Brain pericyte (primary cell): ENCODE measurements at places on chromosomes 1 and 21.

DNA sequence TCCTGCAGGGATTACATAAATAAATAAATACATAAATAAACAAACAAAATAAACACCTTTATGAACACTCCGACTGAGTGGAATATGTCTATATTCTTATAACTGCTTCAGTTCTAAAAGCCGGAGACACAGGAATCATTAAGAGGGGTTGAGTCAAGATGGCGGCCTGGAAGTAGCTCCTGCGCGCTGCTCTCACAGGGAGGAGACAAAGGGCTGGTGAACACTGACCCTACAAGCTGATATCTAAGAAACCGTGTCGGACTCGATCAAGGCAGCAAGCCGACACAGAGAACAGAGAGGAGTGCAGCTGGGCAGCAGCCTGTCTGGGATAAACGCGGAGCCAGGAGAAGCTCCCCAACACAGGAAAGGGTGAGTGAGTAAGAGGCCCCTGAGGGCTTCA is 1098.6 kb upstream of the NCAM2 start:
- no peak for DNase-seq

- no peak for DNase-seq
Measured at GRCh38 chr1:66682106-66682505, 70.2 kb upstream of the DYNLT5 start.

DNA sequence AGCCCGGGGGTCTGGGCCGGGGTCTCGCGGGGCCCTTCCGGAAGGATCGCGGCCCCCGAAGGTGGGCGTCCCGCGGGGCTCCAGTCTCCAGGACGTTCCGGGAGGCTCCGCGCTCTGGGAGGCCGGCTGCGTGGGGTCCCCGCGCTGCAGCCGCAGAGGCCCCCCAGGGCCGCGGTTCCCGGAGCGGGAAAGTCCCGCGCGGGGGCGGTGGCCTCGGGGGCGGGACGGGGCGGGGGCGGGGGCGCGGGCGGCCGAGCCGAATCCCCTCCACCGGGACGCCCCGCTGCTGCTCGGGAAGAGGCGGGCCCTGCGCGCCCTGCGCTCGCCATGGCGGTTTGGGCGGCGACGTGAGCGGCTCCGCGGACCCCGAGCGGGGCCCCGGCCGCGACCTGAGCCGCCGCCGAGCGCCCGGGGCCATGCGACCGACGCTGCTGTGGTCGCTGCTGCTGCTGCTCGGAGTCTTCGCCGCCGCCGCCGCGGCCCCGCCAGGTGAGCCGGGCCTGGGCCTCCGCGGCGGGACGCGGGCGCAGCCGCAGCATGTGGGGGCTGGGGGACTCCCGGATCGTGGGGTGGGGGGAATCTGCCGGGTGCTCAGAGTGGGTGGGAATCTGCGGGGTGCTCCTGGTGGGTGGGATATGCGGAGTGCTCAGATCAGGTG is at the start of gene IFNGR2:
TSS of gene IFNGR2 (plus strand) at position 286 of the 658 bp plus-strand sequence. CDS start at position 417, 131 bp downstream.
- no peak for DNase-seq

DNA sequence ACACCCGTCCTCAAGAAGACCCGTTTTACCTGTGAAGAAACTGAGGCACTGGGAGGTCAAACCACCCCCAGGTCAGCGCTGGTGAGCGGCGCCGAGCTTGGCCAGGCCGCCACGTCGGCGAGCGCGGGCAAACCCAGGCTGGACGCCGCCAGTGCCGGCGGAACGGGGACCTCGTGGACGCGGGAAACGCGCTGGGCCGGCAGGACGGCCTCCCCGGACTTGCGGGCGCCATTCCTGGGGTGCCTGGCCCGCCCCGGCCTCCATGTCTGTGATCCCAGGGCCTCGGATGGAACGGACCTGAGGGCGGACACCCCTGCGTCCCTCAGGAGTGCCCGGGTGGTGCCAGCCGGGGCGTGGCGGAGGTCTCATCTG is 764 bp upstream of the SUMO3 start:
- no peak for DNase-seq

DNA sequence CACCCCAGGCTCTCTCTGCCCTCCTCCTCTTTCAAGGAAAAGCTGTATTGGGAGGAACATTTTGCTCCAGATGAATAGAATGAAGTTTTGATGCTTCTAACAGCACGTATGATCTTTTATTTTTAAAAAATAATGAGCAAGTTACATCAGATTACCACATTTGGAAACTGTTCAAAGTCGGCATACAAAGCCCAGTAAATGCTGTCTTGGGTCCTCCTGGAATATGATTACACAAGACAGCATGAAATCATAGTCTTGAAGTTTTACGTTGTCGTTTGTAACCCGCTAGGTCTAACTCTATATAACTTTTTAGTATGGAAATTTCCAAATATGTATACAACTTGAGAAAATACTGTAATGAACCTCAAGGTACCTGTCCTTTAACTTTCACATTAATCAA is 385.6 kb downstream of the HLX start:
- DNase-seq, result no peak

DNA sequence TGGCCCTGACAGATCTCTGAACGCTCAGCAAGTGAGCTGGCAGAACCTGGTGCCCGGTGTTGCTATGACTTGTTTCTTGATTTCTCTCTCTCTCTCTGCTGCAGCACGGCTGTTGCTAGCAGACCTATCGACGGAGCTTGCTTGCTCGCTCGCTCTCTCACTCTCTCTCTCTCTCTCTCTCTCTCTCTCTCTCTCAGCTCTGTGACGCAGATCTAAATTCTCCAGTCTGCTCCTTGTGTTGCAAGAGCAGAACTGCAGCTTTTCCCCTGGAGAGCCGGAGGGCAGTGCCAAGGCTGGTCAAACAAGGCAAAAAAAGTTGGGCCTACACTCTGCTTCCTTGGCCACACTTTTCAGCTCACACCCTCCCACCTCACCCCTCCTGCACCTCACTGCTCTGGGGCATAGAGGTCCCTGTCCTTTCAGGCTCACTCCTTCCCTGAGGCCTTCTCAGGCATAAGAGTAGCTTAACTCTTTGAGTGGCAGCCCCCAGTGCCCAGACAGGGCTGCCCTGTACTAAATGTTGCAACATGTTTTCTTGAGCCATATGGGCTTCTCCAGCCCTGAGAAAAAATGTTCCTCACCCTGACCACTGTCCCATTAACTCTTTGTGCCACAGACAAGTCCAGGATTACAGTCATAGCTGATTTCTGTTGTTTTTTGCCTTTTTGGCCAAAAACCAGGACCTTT is 72.2 kb downstream of the CD46 start:
- DNase-seq, result peak; percentile 83

DNA sequence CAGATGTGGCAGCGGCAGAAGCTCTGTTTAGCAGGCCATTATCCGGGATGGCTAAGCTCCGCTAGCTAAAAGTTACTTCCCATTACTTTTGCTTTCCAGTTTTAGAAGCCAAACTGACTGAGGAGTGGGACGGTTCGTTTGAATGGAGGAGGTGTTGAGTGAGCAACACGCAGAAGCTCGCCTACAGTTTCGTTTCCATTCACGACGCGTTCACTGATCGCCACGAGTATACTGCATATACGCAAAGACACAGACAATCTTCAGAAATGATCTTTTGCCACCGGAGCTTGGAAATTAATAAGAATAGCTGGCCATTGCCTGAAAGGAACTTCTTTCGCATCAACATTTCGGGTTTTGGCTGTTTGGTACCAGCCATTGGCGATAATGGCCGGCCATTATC is 14.6 kb downstream of the SON start:
- DNase-seq, result no peak

DNA sequence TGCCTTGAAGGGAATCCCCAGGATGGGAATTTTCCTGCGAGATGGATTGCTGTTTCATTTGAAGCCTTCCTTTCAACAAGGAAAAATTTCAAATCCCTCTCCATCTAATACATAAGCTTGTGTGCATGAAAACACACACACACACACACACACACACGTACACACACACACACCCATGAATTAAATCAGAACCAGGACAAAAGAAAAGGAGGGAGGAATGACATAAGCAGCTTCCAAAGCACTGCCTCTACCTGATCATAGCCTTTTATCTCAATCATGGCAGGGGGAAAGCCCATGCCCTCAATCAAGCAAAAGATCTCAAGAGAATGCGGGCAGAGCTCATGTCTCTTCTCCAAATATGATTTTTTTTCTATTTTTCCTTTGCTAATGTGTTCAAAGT is 139.7 kb downstream of the SLC44A5 start:
- no peak for DNase-seq

GRCh38 chr1:219330001-219330400 is 156.3 kb downstream of the LYPLAL1 start:
- DNase-seq, result no peak

DNA sequence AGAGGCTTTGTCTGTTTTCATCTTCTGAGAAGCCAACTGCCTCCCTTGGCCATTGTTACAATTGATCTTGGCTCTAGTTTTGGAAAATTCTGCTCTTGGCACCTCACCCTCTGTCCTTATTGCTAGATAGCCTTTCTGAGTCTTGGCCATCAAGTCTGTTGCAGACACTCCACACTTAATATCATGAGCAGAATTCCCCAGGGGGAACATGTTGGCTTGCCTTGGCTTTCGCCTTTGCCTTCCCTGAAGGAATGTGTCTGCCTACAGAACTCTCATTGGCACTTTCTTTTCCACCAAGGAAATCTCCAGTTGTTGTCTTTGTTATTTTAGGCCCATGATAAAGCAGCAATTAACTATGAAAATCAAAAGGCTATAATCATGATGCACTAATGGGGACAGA is 42.7 kb upstream of the LDLRAP1 start:
- DNase-seq, result no peak

GRCh38 chr1:161970633-161971032 is 53.0 kb downstream of the OLFML2B start:
- DNase-seq, result no peak

DNA sequence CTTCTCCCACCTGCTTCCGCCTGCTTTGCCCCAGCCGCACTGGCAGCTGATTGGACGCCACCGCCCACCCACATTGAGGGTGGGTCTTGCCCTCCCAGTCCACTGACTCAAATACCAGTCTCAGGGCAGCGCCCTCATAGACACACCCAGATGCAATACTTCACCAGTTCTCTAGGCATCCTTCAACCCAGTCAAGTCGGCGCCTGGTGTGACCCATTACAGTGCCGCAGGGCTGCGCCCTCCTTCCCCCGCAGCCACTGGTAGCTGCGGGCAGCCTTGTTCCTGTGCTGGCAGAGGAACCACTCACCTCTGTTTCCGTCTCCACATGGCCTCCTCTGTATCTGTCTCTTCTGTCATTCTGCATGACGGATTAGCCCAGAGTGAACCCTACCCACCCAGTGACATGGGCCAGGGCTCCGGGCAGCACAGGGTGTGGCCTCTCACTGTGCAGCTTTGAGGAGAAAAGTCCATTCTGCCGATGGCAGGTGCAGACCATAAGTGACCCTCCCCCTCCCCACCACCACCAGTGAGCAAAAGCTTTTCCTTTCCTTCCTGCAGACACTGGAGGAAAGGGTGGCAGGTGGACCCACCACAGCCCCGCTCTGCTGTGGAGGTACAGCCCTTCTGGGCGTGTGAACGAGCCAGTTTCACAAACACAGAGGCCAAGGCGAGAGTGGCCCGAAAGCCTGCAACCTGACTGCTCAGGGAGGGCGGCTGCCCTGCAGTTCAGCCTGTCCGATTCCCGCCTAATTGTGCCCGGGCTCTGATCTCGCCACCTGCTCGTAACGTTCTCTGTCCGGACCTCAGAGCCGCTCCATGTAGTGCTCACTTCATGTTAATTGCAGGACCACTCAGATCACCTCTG is 57.1 kb downstream of the FAAP20 start:
- DNase-seq, result no peak

DNA sequence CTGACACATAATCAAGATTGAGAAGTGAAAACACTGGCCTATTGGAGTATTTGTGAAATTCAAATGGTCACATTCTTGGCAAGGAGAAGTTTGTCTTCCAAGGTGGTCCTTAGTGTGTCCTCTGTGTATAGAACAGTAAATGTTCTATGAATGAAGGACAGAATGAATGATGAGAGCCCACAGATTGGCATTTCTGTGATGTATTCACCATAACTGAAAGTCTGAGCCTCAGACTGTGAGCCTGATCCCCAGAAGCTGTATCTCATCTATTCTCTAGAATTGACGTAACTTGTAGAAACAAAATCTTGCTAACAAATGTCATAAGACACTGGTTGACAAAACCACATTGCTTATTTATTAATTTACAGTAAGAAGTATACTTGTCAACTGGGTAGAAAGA is 111.5 kb upstream of the ETV3 start:
- DNase-seq, result no peak

DNA sequence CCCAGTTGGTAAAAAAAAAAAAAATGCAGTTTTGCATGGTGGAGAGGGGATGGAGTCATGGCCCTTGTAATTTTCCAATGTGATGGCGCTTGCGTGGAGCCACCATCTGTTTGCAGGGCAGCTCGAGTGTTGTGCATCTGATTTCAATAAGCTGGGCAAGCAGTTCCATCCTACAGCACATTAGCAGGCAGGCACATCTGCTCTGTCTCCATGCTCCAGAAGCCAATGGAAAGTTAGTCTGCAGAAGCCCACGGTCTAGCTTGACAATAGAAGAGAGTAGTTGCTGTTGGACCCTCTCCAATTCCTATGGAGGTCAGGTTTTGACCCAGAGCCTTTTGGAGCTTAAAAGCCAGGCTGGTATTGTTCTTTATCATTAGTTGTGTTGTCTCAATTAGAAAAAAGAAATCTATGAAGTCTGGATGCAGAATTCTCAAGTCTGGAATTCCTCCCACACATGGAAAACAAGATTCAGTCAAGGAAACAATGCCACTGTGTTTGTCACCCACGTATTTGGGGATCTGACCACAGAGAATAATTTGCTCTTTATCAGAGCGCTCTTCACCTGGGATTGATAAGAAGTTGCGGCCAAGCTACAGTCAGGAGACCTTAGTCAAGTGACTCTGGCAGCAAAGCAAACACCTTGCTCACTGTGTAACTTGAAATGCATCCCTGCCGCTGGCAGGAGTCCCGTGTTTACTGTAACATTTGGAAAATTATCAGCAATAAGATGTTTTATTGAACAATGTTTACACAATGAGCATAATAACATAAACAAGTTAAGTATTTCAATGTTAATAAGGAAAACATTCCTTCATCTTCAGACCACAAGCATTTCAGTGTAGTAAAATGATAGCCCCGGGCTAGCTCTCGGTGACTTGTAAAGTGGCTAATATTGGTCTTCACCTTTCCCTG is 20.7 kb downstream of the NGF start:
- no peak for DNase-seq

- no peak for DNase-seq
Measured at GRCh38 chr1:201253411-201253810, 29.9 kb upstream of the PKP1 start.

DNA sequence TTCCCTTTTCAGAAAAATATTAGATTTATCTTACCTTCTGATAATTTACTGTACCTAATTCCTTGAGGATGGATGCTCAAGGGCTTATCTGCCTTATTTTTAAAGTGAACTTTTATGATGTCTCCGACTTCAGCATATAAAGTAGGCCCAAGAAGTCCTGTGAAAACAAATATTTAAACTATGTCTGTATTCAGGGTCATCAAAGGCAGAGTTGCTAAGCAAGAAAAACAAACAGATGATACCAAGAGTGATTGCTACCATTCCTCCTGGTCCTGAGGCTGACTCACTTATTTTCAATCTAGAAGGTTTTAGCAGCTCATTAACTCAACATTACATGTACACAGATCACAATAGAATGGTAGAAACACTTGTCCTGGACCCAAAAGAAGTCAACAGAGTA is 14.1 kb downstream of the F5 start:
- DNase-seq, result no peak

GRCh38 chr1:32507021-32507420 is 32.2 kb upstream of the ZBTB8A start:
- no peak for DNase-seq

- no peak for DNase-seq
Measured at GRCh38 chr1:7879228-7879627, 26.4 kb upstream of the UTS2 start.

- DNase-seq, result no peak
Measured at GRCh38 chr1:27391511-27392095, 819 bp upstream of the GPR3 start.

GRCh38 chr1:54016343-54017282 is 1.4 kb downstream of the LDLRAD1 start:
- peak; percentile 75 for DNase-seq
